ENCODE measurements at places on chromosomes 12 and 14. TPM values are rescaled to one million over a fixed set of nuclear protein-coding genes. Genes with fewer than 3 reads are reported as not detected.

The RERG gene
- not detected for polyA plus RNA-seq

DNA sequence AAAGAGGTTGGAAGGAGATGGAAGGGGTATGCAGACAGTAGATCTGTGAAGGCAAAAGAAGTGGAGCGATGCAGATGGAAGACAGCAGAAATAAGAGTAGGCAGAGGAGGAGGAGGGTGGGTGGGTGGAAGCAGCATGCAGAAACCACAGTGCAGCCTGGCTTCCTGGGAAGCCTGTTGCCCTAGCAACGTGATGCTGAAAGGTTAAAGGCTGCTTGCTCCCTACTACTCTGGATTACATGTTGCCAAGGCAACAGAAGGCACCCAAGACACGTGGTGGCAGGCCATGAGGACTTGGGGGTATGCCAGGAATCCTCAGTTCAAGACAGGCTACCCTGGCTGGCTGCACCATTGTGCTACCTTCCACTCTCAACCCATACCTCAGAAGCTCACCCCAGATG lies 129.6 kb downstream of the GRIN2B start:
- DNase-seq, result no peak

GRCh38 chr12:109938947-109939346 lies 38.9 kb downstream of the TCHP start:
- no peak for DNase-seq

GRCh38 chr14:31877255-31877798 lies 199.8 kb upstream of the ARHGAP5 start:
- DNase-seq, result no peak

- peak; percentile 24 for DNase-seq
These were observed 7.5 kb downstream of the CRADD start for GRCh38 chr12:93684716-93685115.

- DNase-seq, result no peak
These were observed 26.7 kb upstream of the RIN3 start for GRCh38 chr14:92486881-92487280.

The GNB3 gene
- not detected for polyA plus RNA-seq

The TRHDE gene
- polyA plus RNA-seq, result not detected

Measured in CD4-positive, CD25-positive, alpha-beta regulatory T cell (primary cell).